Stimulated activated CD8-positive, alpha-beta memory T cell treated with anti-CD3 and anti-CD28 coated beads, Interleukin-2, amount 100 ng/mL, for 1 hour (primary cell): ENCODE measurements at places on chromosomes 1 and 21.

DNA sequence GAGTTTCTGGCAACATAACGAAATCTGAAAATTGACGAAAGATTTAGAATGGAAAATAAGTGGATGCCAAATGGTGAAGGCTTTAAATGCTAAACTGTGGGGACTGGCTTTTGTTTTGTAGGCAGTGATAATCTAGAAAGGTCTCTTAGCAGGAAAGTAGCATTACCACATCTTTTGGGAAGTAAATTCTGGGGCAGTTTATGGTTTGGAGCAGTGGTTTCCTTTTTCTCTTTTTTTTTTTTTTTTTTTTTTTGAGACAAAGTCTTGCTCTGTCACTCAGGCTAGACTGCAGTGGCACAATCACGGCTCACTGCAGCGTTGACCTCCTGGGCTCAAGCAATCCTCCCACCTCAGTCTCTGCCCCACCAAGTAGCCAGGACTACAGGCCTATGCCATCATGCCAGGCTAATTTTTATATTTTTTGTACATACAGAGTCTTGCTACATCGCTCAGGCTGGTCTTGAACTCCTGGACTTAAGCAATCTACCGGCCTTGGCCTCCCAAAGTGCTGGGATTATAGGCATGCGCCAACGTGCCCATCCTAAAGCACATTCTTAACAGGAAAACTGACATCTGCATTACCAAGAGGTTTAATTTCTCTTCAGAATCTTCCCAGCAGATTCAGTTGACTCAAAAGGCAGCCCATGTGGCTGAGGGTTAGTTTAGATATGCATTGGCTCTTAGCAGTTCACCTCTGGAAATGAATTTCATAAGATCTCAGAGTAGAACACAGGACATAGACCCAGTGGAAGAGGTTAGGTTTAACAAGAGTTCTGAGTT is 32.9 kb downstream of the C21orf91 start:
- DNase-seq = no peak

DNA sequence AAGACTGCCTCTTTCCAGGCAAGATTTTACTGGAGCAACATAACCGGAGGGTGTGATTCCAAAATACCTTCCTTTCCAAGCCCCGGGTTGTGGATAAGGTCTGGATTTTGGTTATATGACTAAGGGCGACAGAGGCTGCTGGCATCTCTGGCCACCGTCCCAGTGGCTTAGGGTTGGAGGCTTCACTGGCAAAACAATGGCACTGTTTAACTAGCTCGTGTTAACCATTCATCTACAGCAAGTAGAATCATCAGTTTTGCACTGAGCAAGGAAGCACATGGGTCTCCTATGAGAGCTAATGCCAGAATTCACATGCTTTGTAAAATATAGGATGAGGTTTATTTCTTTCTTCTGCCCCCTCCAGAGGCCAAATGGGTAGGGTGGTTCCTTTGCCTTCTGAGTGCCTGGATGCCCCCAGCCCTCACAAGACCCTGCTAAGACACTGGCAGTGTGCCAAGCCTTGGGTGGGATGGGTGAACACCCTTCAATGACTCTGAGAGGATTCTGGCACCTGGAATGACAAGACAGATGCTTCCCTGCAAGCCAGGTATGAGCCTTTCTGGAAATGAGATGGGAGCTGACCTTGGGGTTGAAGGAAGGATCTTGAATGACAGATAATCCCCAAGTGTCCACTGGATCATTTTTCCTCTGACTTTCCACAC is 36.8 kb downstream of the DHCR24 start:
- DNase-seq = no peak

GRCh38 chr1:187844313-187844712 is 1015.6 kb downstream of the PLA2G4A start:
- no peak for DNase-seq

DNA sequence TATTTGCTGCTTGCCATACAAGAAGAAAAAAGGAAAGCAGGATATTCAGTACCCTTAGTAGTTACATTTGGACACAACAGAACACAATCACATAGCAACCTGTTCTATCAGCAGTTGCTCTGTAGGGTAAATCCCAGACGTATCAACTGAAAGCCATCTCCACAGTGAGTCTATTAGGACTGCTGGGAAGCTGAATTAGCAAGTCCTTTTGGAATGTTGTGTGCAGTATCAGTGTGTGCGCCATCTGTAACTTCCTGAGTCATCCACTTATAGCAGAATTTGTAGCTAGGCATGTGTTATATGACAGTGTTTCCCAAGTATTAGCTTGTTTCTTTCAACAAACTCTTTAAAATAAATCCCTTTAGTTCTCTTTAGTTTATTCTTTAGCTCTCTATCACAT is 21.3 kb downstream of the CCDC30 start:
- DNase-seq = no peak

- no peak for DNase-seq
Observed at GRCh38 chr1:204268101-204268500, 54.3 kb upstream of the GOLT1A start.

GRCh38 chr1:35085421-35085820 is 6.2 kb downstream of the ZMYM1 start:
- DNase-seq = no peak

DNA sequence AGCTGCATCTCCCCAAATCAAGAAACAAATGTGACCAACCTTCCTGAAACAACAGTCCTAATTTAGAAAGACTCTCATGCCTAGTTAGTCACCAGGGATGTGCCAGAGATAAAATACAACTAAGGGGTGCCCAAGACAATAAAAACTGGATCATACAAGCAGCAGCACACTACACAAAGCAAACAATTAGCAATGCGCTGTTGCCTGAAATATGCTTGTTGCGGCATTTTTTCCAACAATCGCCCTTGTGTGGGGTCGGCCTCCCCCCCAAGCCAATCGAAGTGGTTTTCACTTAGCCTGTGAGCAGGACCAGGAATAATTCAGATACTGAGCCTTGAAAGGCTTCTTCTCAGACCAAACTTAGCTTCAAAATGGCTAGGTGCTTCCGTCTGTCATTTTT is 1.4 kb upstream of the STMN1 start:
- no peak for DNase-seq

DNA sequence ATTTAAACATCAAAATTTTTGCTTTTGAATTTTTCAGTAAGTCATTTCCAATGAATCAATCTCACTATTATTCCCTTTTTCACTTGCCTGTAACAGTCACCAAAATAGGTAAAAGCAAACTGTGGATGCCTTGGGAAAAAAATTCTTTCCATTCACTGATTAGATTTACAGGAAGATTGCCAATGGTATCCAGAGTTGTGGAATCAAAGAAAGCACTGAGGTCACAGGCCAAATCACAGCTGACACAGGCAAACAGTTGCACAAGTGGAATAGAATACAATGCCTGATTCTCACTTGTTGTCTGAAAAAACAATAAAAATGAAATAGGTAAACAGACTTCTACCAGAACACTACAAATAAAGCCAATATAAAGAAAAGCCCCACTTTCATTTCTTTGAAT is 48.4 kb downstream of the LTN1 start:
- no peak for DNase-seq

- DNase-seq = no peak
Observed at GRCh38 chr1:22808676-22809483, 98.2 kb downstream of the EPHB2 start.

GRCh38 chr1:43293176-43293575 is 7.6 kb upstream of the TIE1 start:
- DNase-seq = no peak

DNA sequence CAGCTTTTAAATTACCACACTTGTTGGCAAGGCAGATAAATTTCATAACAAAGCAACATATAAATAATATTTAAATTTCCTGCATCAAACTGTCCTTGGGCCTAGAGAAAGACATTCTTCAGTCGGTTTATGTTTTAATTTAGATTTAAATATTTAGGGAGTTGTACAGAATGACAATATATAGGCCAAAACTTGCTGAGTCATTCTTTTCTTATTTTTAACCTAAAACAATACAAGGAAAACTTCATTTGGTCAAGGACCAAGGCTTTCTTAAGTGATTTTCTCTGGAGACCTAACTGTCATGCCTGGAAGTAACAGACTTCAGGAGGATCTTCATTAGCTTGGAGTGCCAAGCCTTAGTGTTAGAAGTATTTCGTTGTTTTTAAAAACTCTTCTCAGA is 5.6 kb downstream of the MAP10 start:
- no peak for DNase-seq
